ENCODE measurements at places on chromosomes 2 and 18.

DNA sequence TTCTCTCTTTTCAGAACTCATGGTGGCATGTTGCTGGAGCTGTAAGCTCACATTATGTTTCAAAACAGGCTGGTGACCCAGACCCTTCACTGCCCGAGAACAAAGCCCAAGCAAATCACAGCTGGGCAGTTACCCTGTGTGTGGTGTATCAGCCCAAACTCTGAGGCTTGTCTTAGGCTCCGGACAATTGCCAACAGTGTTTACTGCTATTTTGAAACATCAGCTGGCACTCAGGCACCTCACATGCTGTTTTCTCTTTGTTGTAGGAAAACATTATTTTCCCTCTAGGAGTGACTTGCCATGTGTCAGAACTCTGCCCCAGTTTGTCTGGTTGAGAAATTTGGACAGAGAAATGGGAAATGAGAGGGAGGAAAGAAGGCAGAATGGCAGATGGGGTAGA, 237.6 kb upstream of the APCDD1 start:
- DNase-seq, result no peak

DNA sequence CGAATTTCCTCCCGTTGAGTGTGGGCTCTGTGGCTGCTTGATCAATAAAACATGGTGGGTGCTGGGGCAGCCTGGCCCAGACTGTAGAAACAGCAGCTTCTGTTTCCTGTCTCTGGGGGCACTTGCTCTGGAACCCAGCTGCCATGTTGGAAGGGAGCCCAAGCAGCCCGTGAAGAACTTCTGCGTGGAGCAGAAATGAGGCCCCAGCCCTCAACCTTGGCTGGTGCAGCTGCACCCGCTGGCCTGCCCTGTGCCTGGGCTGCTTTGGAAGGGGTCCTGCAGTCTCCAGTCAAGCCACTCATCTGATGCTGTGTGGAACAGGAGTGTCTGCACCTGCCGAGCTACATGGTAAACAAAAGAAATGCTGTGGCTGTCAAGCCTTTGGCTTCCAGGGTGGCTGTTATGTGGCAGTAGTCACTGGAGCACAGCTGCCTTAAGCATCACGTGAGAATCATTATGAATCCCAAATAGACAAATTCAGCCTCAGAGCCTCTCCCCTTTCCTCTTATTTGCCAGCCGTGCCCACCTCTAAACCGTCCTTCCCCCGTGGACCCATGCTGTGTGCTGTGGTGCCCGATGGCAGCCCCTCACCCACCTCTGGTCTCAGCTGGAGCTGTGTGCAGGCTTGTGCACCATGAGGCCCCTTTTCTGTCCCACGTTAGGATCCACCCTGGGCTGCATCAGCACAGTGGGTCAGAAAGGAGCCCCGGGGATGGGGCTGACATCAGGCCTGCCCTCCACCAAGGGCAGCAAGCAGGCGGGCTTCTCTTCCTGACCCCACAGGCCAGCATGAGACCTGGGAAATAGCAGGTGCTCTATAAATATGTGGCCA, 134.0 kb upstream of the HDAC4 start:
- no peak for DNase-seq

DNA sequence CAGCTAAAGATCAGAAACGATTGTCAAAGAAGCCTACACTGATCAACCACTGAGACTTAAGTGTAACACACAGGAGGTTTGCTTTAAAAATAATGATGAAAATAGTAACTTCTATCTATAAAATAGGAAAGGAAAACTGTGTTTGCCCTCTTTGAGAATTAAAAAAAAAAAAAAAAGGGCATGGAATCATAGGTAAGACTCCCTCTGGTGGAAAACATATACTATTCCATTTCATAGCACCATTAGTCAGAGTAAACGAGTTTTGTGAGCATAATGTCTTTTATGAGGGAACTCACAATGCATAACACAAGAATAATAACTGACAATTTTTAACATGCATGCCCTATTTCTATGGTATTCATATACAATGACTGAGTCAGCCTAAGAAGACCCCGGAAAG, 36.3 kb downstream of the SLC35F5 start:
- DNase-seq, result no peak

DNA sequence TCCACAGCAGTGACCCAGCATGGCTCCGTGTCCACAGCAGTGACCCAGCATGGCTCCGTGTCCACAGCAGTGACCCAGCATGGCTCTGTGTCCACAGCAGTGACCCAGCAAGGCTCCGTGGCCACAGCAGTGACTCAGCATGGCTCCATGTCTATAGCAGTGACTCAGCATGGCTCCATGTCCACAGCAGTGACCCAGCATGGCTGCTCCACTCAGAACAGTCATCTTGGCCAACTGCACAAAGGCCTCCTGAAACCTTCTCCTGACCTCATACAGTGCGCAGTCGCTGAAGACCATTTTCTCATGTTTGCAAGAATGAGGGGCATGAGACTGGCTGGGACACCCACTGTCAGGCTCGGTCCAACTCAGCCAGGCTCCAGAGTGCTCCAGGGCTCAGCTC, 333.4 kb upstream of the RAB6C start:
- no peak for DNase-seq

GRCh38 chr2:39893616-39894015, 114.6 kb upstream of the THUMPD2 start:
- no peak for DNase-seq

DNA sequence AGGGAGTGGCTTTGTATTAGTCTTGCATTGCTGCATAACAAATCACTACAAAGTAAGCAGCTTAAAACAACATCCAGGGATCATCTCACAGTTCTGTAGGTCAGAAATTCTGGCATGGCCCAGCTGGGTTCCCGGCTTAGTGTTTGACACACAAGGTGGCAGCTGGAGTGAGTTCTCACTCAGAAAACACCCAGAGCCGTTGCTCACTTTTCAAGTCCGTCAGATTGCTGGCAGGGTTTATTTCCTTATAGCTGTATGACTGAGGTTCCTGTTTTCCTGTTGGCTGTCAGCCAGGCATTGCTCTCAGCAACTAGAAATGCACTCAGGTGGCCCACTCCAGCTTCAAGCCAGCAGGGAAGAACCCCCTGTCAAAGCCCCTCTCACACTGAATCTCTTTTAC, 324.1 kb downstream of the CCDC178 start:
- DNase-seq, result no peak

GRCh38 chr18:10252952-10253705, 201.3 kb upstream of the APCDD1 start:
- no peak for DNase-seq

- no peak for DNase-seq
Observed at GRCh38 chr2:174659069-174659900, 61.7 kb upstream of the WIPF1 start.

GRCh38 chr2:211103989-211104388, 547.6 kb downstream of the CPS1 start:
- DNase-seq, result no peak

- no peak for DNase-seq
Observed at GRCh38 chr2:224145751-224146355, 106.8 kb upstream of the SERPINE2 start.

DNA sequence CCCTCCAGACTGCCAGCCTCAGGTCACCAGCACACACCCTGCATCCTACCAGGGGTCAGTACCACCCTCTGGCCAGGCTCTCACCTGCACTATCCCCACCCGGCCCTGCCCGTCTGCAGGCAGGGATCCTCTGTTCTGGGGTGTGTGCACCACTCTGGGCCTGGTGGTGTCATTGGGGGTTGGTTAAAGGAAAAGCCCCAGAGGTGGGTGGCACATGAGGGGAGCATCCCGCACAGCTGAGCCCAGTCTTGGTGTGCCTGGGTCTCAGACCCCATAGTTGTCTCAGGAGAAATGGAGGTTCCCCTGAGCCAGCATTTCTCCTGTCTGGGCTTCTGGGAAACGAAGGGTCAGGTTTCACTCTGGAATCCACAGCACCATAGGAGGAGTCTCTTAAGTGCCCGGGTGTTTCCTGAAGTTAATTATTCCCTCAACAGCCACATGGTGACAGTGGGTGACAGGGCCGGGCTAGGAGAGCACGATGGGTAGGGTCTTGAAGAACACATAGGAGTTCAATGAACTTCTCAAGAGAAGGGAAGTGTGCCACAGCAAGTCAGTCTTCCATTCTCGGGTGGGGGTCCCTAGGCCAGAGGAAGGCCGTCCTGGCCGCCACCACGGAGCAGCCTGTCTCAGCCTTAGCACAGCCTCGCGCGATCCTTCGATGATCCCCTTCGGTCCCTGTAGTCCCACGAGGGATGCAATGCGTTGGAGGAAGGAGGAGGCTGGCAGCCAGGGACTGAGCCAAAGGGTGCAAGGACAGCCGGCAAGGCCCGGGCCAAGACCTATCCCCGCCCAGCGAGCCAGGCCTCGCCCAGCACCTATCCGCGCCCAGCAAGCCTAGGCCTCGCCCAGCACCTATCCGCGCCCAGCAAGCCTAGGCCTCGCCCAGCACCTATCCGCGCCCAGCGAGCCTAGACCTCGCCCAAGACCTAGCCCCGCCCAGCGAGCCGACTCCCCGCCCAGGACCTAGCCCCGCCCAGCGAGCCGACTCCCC, 1.1 kb upstream of the FARP2 start:
- DNase-seq, result peak; percentile 94

GRCh38 chr2:219296142-219296541, 13.1 kb downstream of the PTPRN start:
- DNase-seq, result no peak

DNA sequence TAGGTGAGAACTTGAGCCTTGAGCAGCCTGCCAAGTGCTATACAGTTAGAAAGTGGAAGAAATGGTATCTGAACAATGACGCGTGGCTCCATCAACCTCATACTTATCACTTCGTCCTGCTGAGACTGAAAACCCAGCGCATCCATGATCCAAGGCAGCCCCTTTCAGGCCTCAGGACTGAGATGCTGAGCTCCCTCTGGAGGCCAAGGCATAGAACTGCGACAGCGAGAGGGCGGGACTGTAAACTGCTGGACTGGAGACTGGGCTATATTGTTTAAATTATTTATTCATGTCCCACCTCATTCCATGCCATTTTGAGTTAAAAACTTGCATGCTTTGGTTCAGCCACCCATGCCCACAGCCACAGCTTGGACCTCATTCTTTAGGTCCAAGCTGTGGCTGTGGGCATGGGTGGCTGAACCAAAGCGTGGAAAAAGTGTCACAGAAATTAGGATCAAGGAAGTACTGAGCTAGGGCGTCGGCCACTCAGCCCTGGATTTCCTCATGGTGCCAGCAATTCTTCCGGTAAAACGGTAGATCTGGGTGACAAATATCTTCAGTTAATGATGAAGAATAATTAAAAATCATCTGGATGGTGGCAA, 195.5 kb downstream of the L3MBTL4 start:
- no peak for DNase-seq

DNA sequence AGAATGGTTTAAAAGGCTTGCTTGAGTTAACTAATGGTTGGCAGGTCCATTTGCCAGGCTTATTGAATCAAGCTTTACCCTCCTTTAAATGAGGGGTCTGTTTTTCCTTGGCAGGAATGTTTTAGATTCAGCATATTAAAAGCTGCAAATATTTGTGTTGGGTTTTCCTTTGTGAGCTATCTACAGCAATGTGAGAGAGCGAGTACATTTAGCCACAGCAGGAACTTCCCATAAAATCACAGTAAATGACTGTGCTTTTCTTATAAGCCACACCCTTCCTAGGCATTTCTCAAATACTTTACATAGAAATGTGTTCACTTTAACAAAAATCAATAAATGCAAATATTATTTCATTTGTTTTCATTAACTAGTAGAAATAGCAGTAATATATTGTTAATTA, 23.9 kb downstream of the CALCRL start:
- DNase-seq, result no peak

DNA sequence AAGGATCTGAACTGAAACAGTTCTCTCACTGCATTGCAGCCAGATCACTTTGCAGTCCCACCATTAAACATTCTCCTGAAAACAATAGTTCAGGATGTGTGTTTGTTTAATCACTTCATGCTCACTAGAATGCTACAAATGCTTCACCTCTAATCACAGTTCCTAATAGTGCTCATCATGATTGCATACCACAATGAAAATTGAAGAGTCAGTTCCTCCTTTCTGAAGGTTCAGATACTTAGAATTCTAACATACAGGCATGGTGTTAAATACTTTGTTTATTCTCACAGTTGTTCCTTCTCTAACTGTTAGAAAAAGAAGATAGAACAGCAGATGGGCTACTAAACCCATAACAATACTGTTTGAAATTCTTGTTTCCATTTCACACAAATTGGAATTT, 622.3 kb upstream of the ACVR2A start:
- DNase-seq, result no peak

GRCh38 chr18:56030060-56030459, 442.1 kb upstream of the TCF4 start:
- DNase-seq, result no peak

DNA sequence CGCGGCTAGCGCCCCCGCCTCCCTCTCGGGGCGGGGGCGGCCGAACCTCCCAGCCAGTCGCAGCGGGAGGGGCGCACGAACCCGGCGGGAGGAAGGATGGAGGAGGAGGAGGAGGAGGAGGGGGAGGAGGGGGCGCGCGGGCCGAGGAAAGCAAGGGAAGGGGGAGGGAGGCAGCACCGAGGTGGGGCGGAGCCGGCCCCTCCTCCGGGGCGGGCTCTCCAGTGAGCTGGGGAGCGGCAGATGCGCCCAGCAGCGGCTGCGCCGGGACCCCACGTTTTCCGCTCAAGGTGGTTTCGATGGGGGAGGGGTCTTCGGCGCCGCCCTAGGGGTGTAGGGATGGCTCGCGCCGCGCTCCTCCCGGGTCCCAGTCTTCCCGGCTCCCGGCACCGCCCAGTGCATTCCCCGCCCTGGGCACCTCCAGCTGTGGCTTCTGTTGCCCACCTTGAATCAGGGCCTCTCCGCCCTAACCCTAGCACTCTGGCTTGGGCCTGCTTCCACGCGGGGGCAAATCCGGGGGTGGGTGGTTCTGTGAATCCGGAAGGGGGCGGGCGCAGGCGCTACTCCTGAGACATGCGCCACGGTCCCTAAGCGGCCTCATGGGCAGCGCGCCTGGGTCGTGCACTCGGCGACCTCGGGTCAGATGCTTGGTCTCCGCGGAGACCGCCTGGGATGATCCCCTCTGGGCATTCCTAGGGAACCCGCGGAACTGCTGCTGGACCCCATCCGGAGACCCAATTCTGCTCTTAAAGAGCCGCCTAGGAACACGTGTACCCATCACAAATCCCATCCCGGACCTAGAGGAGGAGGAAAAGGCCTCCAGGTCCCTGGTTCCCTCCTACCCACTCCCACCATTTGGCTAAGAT, at the start of gene FBXO41:
Gene FBXO41 (minus strand): TSS at position 183 of the 863 bp plus-strand sequence. CDS start 14,848 bp downstream, outside the sequence.
- no peak for DNase-seq

DNA sequence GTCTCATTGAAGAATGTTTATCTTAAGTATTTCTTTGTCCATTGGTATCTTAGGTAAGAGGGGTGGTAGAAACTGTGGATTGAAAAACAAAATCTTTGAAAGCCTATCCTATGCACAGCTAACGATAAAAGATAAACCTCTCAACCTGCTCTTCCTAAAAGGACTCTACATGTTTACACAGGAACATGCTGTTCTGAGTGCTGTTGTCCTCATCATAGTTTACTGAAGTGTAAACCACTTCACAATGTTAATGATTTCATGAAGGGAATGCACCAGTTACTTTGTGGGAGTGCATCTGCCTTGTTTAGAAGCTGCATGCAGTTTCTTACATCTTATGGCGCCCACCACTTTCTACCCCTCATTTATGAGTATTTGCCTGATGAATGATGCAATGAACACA, 1.2 kb downstream of the ACMSD start:
- DNase-seq, result no peak

DNA sequence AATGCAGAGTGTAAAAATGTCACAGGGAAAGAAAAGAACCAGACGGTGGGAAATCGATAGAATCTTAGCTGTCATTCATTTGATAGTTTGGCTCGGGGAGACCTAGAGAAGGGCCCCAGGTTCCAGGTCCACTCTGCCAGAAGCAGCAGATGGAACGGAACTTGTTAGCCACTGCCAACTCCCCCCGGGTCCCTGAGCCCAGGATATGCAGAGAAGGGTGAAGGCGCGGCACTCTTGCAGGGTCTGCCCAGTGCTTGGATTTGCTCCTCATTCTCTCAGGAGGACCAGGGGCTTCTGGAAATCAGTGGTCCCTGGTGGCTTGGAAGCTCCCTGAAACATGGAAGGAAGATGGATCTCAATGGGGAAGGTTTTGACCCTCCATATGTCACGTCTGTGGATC, 11.6 kb upstream of the XDH start:
- no peak for DNase-seq
